Peyer's patch (tissue), 4 donors: ENCODE measurements at places on chromosomes 3 and 15.

DNA sequence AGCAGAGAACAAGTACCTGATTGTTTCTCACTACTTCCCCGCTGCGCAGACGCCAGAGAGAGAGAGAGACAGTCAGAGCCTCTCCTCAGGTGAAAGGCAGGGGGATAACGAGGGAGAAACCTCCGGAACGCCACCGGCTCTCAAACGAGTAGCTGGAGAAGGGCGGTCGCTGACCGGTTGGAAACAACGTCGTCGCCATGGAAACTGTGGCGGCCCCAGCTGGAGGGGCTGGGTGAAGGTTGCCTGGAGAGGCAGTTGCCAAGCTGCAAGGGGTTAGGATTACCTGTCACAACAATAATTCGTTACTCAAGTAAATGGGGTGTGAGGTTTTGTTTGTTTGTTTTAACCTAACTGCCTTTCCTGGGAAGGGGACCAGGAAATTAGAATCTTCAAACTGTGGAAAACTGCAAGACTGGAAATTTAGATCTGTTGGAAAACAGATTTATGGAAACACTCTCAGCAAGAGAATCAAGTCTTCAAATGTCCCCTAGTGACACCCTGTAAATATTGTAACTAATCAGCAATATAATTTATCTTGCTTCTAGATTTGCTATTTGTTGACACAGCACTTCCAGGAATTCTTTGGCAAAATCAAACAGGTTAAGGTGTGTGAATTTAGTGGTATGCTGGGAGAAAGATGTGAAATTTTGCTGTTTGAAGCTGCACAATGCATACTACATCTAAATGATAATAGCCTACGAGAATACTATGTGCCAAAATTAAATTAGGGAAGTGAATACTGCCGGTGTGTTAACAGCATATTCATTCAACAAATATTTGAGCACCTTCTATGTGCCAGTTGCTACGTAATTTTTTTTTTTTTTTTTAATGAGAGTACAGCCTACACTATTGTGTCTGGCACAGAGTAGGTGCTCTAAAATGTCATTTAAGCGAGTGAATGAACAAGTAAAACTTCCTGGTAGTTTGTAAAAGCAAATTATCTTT lies at the start of gene DNAH12:
TSS of gene DNAH12 (minus strand) at position 164 of the 945 bp plus-strand sequence. CDS start 1,474 bp downstream, outside the sequence.
- DNase-seq, result no peak

DNA sequence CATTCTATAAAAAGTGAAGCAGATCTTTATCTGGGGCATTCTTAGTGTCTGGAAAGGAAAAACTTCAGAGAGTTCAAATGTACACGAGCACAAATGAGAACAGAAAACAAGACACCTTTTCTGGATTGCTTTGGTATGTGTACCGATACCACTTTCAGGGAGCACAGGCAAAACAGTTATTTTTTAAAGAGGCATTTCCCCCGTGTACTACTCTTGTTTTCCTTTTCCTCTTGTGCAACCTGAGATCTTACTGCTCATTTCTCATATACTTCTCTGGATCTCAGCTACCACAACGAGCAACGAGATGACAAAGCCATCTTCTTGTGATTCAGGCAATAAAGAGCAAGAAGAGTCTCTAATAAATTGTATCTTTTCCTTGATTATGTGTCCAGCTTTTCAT lies 463.6 kb downstream of the SHQ1 start:
- DNase-seq, result no peak

GRCh38 chr15:100082761-100083402 lies 258.9 kb downstream of the ADAMTS17 start:
- DNase-seq, result no peak

DNA sequence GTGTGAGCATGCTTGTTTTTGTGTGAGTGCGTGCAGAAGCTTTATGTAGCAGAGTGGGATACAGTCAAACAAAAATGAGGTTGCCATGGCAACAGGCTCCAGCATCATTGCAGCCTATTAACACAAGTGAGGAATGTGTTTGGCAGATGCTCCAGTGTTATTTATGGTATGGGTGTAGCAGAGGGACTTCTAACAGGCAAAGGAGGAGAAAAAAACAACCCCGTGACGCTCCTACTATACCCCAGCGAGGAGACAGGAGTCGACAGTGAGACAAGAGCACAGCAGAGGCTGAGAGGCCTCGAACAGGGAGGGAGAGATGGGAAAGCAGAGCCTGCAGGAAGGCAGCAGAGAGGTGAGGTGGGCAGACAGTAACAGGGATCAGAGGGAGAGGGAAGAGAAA lies 4.9 kb downstream of the ADCY5 start:
- DNase-seq, result no peak

DNA sequence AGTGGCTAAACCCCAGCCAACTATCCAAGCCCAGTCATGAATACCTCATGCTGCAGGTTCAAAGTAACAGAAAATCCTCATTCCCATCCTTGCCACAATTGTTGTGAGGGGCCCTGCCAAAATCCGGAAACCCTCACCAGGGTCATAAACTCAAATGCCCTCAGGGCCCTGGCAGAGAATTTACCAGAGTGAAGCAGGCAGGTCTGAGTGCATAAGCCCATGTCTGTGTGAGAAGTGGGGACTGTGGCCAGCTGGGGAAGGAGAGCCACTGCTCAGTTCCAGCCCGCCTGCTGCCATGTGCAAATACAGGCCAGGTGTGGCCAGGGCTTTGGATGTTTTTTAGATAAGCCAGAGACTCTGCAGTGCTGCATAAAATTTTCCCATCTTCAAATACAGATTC lies 7.0 kb downstream of the CEP152 start:
- no peak for DNase-seq

- DNase-seq, result no peak
Measured at GRCh38 chr3:71430941-71431552, 152.5 kb downstream of the FOXP1 start.

DNA sequence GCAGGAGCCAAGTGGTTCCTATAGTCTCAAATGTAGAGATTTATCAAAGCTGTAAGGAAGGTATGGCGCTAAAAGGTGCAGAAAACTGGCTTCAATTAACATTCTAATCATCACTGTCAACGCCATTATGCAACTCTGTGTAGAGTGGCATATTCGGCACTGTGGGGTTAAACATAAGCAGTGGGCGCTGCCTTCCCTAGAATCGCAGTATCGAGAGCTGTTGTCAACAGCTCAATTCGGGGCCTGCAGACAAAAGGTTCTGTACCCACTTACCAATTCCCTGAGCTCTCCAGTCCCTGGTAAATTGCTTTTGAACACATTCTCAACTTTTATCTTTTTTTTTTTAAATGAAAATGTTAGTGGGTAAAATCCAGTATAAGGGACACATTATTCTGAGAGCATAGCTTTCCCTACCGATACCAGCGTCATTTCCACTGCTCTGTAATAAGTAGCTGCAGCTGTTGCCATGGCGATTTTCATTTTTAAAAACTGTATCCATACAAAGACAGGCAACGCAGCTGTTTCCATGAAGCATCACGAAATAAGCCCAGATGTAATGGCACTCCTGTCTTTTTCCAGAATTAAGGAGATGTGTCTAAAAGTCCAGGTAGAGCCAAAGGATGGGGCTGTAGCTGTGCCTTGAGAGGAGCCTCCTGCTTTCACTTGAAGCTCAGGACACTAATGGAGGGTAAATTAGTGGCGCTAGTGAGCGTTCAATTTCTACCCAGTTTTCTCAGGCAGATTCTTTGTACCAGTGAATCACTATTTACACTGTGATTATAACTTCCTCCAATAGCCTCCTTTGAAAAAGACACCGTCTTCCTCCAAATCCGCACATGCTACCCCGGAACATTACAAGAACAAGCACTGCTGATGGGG lies 250.3 kb downstream of the SLC9A9 start:
- DNase-seq, result no peak

DNA sequence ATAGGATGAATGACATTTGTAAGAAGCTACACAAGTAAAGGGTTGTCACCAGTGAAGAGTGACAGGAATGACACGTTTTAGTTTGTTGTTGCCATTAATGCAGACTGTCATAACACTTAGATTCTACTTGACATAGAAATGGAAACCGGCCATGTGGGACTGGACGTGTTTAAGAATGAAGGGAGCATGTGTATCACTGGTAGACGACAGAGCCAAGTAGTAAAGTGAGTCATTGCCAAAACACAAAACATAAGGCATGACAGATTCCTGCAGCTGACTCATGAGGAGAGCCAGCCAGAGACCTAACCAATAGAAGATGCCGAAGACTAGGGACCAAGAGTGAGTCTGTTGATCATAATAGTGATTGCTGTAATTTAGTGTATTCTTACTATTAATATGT lies 106.2 kb upstream of the PLAAT1 start:
- DNase-seq, result no peak

DNA sequence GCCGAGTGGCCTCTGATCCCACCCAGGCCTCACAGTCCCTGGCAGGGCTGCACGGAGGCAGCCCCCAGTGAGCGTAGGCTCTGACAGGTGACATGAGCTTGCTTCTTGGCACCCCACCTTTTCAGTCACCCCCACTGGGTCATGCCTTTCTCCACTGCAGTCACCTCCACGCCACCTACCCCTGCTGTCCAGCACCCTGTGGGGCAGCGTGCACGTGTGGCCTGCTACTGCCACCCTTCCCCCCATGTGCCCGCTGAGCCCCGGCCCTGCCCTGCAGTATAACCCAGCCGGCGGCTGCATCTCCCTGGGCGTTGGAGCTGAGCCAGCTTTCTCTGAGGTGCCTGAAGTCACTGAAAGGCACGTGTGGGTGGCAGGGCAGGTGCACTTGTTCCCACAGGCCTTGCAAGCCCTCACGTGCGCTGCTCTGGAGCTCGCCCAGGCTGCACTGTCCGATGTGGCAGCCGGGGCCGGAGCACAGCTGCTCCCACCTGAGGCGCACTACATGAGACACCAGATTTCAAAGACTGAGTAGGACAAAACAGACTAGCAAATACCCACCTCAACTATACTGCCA lies 65.6 kb downstream of the NIPA2 start:
- no peak for DNase-seq

DNA sequence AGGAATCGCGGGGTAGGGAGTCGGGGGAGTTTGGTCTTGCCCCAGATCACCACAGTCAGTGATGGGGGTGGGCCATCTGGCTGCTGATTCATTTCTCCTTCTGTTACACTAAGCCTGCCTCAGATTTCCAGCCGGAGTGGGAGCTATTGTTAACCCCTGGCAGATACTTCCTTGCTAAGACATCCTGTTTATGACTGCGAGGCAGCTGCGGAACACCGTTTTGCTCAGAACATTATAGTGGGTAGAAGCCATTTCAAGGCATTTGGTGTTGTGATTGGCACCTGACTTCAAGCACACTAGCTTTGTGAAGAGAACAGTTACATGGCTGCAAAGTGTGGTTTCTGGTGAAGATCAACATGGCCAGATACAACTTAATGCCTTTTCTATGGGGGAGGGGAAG lies 73.8 kb downstream of the FLNB start:
- DNase-seq, result no peak

DNA sequence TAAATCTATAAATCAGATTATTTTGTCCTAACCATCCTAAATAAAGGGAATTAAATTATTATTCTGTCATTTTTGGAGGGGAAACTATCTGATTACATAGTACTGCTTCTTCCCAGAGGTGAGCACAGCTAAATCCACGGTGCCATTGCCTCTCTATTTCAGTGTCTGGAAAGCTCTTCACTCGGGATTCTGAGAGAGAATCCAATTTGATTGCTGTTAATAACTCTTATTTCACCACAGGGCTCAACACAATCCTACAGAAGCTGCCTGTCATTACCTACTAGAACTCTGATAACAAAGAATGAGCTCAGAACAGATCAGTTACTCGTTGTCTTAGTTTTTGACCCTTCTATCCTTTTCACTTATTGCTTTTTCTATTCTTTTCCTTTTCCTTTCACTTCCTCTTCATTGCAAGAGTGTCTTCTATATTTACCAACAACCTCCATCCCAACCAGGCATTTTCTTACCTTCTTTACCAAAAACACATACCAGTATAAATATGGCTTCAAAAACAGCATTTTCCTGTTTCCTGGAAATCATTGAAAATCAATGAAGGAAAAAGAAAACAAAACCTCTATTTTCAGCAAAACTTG lies 30.4 kb downstream of the OXNAD1 start:
- DNase-seq, result no peak

DNA sequence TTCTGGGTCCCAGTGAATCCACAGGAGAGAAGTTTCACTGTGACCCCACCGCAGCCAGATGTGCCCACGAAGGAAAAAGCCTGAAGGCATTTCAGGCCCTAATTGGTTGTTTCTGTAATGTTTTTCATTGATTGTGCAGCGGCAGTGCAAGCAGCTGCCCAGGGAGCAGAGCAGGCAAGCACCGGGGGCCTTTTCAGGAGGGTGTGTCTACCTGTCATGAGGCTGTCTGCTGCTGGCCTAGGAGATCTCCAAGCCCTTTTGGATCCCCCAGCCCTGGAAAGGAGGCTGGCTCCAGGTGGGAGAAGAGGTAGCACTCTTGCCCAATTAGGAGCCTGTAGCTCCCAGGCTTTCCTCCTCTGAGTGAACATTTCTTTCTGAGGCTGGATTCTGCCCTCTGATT lies 108.8 kb downstream of the EPHB1 start:
- no peak for DNase-seq

GRCh38 chr15:101641129-101641764 lies 10.9 kb downstream of the TM2D3 start:
- DNase-seq, result peak; percentile 78

GRCh38 chr3:195036203-195036505 lies 234.8 kb downstream of the XXYLT1 start:
- DNase-seq, result no peak

- no peak for DNase-seq
Measured at GRCh38 chr15:96503276-96503675, 172.8 kb downstream of the NR2F2 start.

DNA sequence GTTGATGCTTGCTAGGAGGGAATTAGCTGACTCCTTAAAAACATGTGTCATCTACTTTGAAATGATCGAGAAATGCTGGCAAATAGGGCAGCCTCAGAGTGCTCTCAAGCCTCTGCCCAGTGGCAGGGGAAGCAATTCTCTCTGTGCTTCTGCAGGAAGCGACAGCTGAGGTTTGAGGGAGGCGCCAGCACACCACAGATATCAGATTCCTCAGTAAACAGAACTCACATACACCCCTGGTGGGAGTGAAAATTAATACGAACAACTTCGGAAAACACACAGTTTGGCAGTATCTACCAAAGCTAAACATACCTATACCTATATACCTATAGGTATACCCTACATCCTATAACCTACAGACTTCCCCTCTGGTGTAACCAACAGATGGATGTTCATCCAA lies 61.3 kb downstream of the NSMCE3 start:
- DNase-seq, result no peak

- no peak for DNase-seq
Measured at GRCh38 chr3:189871418-189871817, 240.2 kb downstream of the TP63 start.
